ENCODE measurements at places on chromosomes 11 and 22.

- no peak for DNase-seq
These were observed 3.8 kb upstream of the SCGB1D1 start for GRCh38 chr11:62186195-62186594.

DNA sequence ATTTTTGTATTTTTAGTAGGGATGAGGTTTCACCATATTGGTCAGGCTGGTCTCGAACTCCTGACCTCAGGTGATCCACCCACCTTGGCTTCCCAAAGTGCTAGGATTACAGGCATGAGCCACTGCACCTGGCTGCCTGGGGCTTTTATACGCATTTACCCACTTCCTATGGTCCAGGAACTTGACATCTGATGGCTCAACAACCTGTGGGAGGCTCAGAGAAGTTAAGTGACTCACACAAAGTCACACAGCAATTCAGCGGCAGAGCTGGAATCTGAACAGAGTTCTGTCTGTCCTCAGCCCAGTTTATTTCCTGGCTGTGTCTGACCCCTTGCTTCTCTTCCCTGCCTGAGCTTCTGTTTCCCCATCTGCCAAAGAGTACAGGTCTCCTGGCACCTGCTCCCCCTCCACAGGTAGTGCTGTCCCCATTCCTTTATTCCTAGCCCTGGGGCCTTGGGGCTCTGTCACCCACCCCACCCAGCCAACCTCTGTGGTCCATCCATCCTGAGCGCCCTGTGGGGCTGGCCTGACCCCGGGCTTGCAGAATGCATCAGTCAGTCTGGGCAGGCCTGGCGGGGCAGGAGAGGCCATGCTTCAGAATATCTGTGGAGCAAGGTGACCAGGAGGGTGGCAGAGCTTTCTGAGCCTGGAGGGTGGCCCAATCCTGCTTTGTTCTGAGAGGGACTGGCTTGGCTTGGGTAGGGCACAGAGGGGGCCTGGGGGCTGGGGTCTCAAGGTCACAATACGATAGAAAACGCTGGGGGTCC, 50.6 kb downstream of the CACNA1I start:
- no peak for DNase-seq

DNA sequence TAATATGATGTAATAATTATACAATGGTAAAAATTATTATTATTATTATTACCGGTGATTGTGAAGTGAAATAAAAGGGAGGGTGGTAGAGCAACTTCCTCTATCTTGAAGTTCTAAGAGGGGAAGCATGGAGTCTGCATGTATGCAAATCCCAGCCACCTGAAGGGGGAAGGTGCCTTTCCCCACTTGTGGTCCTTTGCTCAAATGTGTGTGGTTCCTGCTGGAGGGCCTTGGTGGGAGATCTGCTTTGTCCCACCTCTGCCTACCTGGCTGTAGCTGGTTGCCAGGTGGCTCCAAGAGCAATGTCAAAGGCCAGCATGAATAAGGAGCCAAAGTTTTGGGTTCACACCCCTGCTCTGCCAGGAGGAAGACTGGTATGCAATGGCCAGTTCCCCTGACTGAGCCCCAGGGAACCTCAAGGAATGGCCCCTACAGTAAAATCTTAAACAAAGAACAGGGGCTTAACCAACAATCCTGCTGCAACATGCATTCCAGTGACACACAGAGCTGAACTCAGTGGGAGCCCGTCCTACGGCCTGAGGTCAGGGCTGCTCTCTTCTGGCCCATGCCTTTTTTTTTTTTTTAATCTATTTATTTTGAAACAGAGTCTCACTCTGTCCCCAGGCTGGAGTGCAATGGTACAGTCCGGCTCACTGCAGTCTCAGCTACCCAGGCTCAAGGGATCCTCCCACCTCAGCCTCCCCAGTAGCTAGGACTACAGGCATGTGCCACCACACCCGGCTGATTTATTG, 8.5 kb downstream of the TMEM132A start:
- no peak for DNase-seq

- DNase-seq: no peak
These were observed 20.2 kb upstream of the CHKA start for GRCh38 chr11:68141246-68142027.

- no peak for DNase-seq
These were observed 65.1 kb downstream of the SCUBE1 start for GRCh38 chr22:43277987-43278601.

GRCh38 chr11:128026596-128026995, 560.8 kb downstream of the ETS1 start:
- no peak for DNase-seq

- no peak for DNase-seq
These were observed 79.9 kb downstream of the WNT7B start for GRCh38 chr22:45896964-45897538.

- DNase-seq: no peak
These were observed 607 bp upstream of the ZNF70 start for GRCh38 chr22:23751441-23751996.

GRCh38 chr22:27986937-27987336, 67.9 kb upstream of the PITPNB start:
- no peak for DNase-seq

DNA sequence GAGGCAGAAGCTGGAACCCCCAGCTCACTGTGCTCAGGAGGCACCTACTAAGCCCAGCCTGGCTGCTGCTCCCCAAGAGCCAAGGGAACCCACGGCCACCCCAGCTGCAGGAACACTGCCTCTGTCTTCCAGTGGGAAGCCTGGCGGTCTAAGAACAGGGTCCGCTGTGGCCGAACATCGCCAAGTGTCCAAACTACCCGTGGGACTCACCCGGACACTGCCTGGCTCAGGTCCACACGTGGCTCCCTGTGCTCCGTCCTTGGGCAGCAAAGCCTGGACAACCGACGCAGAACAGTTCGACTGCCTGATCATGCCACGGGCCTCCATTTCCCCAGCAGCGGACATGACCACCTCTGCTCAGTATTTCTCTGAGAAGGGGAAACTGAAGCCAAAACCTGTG, 747.0 kb downstream of the BRD1 start:
- no peak for DNase-seq

GRCh38 chr11:103673773-103674172, 362.7 kb upstream of the DDI1 start:
- DNase-seq: no peak

DNA sequence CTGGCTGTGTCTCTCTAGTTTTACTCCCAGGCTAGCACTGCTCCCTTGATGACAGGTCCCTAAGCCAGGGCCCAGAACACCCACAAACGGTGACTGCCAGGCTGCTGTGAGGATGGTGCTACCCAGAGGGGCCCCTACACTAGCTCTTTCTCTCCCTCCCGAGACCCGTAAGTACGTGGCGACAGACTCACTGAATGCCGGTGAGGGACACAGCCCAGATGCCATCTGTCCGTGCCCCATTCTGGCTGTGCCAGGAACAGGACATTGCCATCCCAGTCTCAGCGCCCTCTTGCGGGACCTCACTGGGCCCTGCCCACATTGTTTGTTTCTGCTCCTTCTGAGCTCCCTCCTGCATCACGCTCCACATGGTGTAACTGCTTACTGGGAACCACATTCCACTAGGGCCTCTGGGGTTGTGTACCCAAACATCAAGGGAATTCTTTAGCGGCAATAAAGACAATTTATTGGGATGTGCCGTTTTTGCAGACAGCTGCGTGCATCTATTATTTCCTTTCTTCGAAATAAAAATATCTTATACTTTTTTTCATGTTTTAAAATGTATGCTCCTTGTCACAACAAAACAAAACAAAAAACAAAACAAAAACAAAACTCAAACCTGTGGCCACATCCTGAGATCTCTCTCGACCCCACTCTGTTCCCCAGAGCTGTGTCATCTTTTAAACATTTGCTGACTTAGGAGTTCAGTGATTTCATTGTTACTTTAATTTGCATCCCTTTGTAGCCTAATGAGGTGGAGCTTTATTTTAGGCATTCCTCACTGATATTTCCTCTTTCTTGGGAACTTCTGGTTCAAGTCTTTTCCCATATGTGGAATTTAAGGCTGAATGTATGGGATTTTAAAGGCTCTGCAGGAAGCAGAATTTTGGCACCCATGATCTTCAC, 4.4 kb upstream of the TPCN2 start:
- DNase-seq: no peak

- no peak for DNase-seq
These were observed 15.4 kb downstream of the MORC2 start for GRCh38 chr22:30953206-30953605.

DNA sequence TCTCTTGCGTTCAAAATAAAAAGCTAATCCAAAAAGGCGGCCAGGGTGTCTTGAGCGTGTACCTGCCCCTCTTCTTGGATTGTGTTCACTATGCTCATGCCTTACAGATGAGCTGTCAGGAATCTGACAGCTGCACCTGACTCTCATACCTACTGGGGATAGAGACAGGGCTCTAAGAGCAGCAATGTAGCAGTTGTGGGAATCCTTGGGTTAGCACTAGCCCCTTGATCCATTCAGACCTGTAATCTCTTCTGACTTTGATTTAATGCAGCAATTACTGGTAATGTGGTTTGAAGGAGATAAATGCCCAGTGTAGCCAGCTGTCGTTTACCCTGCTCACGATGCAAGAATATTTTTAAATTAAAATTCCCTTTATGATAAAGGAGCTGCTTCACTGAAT, 145.8 kb downstream of the APOL5 start:
- DNase-seq: no peak

GRCh38 chr11:118998822-118999221, 884 bp downstream of the CENATAC start:
- DNase-seq: no peak

DNA sequence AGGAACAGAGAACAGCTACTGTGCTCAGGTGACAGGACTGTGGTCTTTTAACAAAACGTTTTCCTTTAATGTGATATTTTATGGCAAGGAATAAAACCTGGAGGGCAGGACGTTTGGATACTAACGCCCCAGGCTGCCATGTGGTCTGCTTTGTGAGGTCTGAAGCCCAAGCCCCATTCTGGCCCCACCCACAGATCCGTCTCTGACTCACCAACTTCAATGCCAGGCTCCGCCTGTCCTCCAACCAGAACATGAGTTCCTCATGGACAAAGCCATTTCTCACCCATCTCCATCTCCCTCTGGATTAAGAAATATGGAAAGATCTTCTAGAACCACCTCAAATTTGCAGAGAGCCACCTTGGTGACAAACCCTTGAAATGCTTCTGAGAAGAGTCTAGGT, 148.8 kb downstream of the CRYBB2 start:
- no peak for DNase-seq

- DNase-seq: no peak
These were observed 23.9 kb downstream of the LRFN4 start for GRCh38 chr11:66880496-66881450.

- DNase-seq: no peak
These were observed 68.5 kb downstream of the C2CD3 start for GRCh38 chr11:74102321-74102720.

- no peak for DNase-seq
These were observed 9.4 kb downstream of the KIAA0930 start for GRCh38 chr22:45231293-45231692.

DNA sequence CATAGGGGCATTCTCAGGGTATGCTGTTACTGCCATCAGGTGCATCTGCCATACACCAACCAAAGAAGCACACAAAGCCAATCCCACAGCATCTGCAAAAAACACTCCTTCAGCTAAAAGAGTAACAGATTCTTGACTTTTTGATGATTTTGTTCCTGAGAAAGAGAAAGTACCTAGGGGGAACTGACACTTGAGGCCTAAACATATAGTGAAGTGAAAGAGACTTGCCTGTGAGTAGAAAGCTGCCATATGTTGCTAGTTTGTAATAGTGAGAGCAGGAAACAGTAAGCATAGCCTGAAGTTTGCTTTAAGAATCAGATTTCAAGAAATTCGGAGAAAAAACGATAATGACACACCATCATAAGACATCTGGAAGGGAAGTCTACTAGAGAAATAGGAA, 97.9 kb upstream of the CTSC start:
- no peak for DNase-seq
